ENCODE measurements at places on chromosomes 3 and 15. TPM values are rescaled to one million over a fixed set of nuclear protein-coding genes. Genes with fewer than 3 reads are reported as not detected.

The SMAD6 gene
- 30.5 TPM for total RNA-seq

The HYAL3 gene
- 8.9 TPM for total RNA-seq

The FAM162A gene
- 35.2 TPM for total RNA-seq

The LRRC49 gene
- 3.8 TPM for total RNA-seq

The C3orf85 gene
- total RNA-seq: not detected

The PTX3 gene
- 1.8 TPM for total RNA-seq

The ZNF660 gene
- not detected for total RNA-seq

The MKRN3 gene
- total RNA-seq: 1.6 TPM

The PLA2G4B gene
- 1.6 TPM for total RNA-seq

The ITPKA gene
- 8.8 TPM for total RNA-seq

The SLC15A2 gene
- 0.33 TPM for total RNA-seq

The HRG gene
- total RNA-seq: not detected

The SAMMSON gene
- not detected for total RNA-seq

The HHLA2 gene
- total RNA-seq: 0.15 TPM

The CHRM5 gene
- total RNA-seq: 0.02 TPM

The GOLGA8M gene
- 0.07 TPM for total RNA-seq

The KIF7 gene
- total RNA-seq: 4.9 TPM

The VILL gene
- 0.21 TPM for total RNA-seq

The MAN2C1 gene
- total RNA-seq: 70.7 TPM

The PP2D1 gene
- total RNA-seq: not detected

The PRTG gene
- 10.8 TPM for total RNA-seq

The CKMT1B gene
- total RNA-seq: 1.9 TPM

The GOLGA6A gene
- 0.12 TPM for total RNA-seq

The WNT5A gene
- 1.2 TPM for total RNA-seq

The ACVR2B gene
- total RNA-seq: 3.1 TPM

The BTBD1 gene
- total RNA-seq: 57.3 TPM

The PLA2G4D gene
- not detected for total RNA-seq

The ISLR2 gene
- 0.18 TPM for total RNA-seq

The DBR1 gene
- total RNA-seq: 13.8 TPM

The CYB561D2 gene
- 21.5 TPM for total RNA-seq

The PLSCR5 gene
- not detected for total RNA-seq

The LYZL4 gene
- total RNA-seq: not detected

The RARRES1 gene
- total RNA-seq: 6.8 TPM

The ZNF620 gene
- 1.3 TPM for total RNA-seq

The SLC9A9 gene
- 0.23 TPM for total RNA-seq

The GOLGA8H gene
- 2.6 TPM for total RNA-seq

The ANP32A gene
- 261 TPM for total RNA-seq

The RBP2 gene
- not detected for total RNA-seq

The TIGIT gene
- not detected for total RNA-seq

The NPAP1 gene
- not detected for total RNA-seq

The SLC22A13 gene
- total RNA-seq: not detected

The EXOG gene
- 10.9 TPM for total RNA-seq

The SCN11A gene
- not detected for total RNA-seq

The CCDC33 gene
- total RNA-seq: 6.8 TPM

The CPLX3 gene
- total RNA-seq: 0.06 TPM

The LRRK1 gene
- total RNA-seq: 18.1 TPM

The GTF2E1 gene
- 12.0 TPM for total RNA-seq

The CLSTN2 gene
- 0.02 TPM for total RNA-seq

The KLHL40 gene
- not detected for total RNA-seq
